Forelimb muscle (tissue), 1 donor: ENCODE measurements at places on chromosomes 2 and 18. TPM values are rescaled to one million over a fixed set of nuclear protein-coding genes. Genes with fewer than 3 reads are reported as not detected.

- DNase-seq = no peak
Observed at GRCh38 chr18:59861963-59862819, 37.6 kb upstream of the PMAIP1 start.

GRCh38 chr18:79071503-79072210 is 2.5 kb downstream of the ATP9B start:
- no peak for DNase-seq

The DSEL gene
- polyA plus RNA-seq = 11.9 TPM

- no peak for DNase-seq
Observed at GRCh38 chr2:84492571-84492970, 23.7 kb upstream of the DNAH6 start.

- DNase-seq = no peak
Observed at GRCh38 chr2:83536556-83536955, 922.5 kb downstream of the SUCLG1 start.

- no peak for DNase-seq
Observed at GRCh38 chr2:61091485-61091884, 25.8 kb downstream of the SANBR start.

The MTCL1 gene
- 33.0 TPM for polyA plus RNA-seq

The MOGAT1 gene
- not detected for polyA plus RNA-seq
